ENCODE measurements at places on chromosomes 12 and 14.

DNA sequence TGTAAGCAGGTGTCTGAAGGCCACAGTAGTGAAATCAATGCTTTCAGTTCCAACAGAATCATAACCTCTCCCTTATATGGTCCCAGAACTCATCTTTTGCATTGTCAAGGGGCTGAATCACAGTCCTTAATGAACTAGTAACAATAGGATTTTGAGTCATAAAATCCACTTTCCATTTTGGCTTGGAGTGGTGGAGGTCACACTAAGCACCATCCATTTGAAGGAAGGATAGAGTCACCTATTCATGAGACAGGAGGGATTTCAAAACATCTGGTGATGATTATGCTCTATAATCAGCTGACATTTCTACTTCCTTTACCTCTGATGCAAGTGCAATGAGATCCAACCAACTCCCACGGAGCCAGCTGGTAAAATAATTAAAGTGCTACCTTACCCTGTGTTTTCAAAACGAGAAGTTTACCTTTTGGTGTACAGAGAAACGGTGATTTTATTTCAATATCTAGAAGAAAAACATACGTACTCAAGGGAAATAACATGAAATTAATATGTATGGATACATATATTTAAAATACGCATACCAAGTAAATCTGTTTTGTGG, 59.1 kb downstream of the TMEM132D start:
- no peak for DNase-seq

DNA sequence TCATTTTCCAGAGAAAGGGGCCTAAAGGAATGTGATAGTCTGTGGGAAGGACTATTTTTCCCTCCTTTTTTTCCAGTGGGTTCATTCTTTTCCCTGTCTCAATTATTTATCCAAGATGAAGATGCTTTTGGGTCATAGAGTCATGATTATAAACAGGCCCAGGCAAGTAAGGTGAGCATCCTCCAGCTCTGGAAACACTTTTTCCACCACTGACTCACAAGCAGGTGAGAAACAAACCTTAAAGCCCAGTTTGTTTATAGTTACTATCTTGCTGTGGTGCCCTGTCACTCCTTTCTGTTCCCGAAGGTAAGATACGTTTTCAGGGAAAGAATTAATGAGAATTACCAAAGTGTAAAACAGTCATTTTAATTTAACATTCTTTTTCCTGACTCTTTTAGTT, 107.7 kb upstream of the IFNG-AS1 start:
- no peak for DNase-seq

DNA sequence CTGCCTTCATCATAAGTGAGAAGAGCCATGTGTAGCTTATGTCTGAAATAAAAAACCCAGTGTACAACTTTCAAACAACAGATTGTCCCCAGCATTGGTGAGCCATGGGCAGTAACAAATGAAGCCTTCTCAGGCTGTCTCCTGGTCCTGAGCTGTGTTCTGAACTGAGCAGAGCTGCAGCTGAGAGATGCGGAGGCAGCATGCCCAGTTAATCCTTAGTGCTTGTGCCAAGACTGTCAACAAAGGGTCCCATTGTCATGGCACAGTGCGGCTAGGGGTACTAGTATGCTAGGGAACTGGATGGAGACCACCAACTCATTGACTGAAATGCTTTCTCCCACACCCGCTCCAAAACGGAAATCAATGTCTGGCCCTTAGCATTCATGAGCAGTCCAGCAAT, 154.3 kb downstream of the RMST start:
- no peak for DNase-seq

GRCh38 chr12:55929306-55929791, 1.6 kb upstream of the DGKA start:
- no peak for DNase-seq

GRCh38 chr14:100440207-100440631, 117.1 kb downstream of the SLC25A47 start:
- DNase-seq, result peak; percentile 75

DNA sequence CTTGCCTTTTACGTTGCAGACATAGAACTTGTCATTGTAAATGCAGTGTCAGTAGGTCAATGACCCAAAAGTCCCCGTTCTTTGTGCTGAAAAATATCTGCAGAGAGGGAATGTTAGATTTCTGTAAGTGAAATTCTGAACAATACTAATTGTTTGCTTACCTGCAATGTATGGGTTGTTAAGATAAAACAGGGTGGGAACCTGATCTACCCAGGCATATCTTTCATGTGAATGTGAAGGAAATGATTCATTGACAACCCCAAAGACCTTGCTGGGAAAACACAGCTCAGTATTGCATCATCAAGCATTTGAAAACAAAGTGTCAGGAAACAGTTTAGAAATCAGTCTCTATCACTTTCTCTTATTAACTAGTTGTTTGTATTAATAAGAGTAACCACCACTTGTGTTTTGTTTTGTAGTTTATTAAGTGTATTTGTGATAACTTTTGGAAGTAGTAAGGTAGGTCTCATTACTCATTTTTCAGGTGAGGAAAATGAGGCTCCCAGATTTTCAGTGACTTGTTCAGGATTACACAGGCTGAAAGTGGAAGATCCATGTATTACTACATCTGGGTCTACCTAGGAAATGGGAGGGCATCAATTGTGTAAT, 57.9 kb upstream of the SLC38A2 start:
- no peak for DNase-seq

DNA sequence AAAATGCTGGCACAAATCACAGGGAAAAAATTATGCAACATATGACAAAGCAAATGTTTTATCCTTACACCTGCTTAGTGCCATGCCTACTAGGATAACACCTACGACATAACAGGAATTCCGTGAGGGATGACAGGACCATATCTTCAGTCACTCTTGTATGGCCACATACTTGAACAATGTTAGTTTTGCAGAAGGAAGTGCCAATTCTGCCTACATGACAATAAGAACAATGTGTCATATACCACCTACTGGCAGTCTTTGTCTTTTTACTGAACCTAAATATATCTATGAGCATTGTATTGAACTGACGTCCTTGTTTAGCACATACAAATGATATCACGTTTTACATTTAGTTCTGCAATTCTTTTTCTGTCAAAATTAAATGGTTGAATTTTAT, 234.0 kb downstream of the ADAMTS20 start:
- no peak for DNase-seq

DNA sequence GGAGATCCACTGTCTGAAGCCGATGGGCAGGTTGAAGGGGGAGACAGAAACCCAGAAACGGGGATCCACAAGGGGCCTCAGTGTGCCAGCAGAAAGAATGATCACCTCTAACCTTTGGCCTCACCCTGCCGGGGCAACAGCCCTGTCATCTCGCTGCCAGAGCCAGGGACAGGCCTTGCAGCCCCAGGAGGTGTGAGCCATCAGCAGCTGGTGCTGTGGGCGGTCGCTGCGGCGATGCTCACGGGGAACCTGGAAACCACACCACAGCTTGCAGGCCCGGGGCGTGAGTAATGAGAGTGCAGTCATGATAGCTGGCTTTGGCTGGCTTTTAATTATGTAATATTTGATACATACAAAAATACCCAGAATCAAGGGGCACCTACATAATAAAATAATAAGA, 4.7 kb upstream of the TTC7B start:
- no peak for DNase-seq

- DNase-seq, result no peak
These were observed 63.4 kb downstream of the GALNT4 start for GRCh38 chr12:89461190-89461589.

DNA sequence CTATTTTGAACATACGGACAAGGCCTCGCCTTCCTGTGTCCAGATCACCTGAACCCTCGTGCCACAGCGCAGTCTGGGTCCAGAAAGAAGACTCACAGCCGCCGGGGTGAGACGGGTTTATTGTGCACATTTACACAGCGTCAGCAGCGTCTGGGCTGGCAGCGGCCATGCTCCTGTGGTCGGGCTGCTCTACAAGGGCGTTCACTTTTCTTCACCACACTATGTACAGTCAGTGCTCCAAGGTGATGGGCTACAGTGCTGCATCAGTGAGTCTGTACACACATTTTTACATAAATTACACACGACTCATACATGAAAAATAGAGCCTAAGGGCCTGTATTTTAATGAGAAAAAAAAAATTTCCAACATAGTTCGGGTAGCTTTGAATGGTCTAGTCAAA, 18.0 kb downstream of the ZFYVE21 start:
- DNase-seq, result no peak

- no peak for DNase-seq
These were observed 3.6 kb upstream of the MDGA2 start for GRCh38 chr14:47678993-47679392.

- no peak for DNase-seq
These were observed 83.6 kb downstream of the BBS10 start for GRCh38 chr12:76264611-76265012.

- DNase-seq, result no peak
These were observed 196.4 kb upstream of the G2E3 start for GRCh38 chr14:30362369-30363218.

- DNase-seq, result no peak
These were observed 885.3 kb upstream of the TMEM132C start for GRCh38 chr12:127381681-127382080.

DNA sequence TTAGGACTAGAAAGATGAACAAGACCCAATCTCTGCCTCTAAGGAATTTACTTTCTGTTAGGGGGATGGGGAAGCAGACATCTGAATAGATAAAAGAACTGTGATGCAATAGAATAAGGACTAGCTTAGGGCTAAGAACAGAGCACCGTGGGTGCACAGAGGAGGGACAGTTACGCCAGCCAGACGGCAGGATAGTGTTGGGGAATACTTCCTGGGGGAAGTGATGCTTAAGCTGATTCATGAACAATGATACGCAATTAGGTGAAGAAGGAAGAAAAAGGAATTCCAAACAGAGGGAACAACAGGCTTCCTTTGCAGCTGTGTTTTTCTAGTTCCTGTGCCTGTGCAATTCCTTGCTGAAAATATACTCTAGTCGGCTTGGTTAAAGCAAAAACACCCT, 501.1 kb downstream of the APAF1 start:
- no peak for DNase-seq

GRCh38 chr14:59829469-59830337, 40.9 kb downstream of the RTN1 start:
- DNase-seq, result no peak

DNA sequence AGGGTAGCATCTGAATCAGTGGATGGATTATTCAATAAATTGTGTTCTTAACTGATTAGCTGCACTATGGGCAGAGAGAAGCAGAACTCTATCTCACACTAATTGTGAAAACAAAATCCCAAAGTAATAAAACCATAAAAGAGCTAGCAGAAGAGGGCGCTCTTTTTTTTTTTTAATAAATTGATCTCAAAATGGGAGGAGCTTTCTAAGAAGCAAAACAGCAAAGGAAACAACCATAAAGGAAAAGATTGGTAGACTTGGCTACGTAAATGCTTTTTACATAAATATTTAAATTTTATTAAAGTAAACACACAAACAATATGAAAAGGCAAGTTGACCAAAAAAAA, 1.5 kb upstream of the TM7SF3 start:
- DNase-seq, result no peak

- DNase-seq, result no peak
These were observed 196.5 kb downstream of the DUSP6 start for GRCh38 chr12:89155826-89156225.

GRCh38 chr12:52392465-52393007, 7.1 kb upstream of the KRT84 start:
- no peak for DNase-seq

DNA sequence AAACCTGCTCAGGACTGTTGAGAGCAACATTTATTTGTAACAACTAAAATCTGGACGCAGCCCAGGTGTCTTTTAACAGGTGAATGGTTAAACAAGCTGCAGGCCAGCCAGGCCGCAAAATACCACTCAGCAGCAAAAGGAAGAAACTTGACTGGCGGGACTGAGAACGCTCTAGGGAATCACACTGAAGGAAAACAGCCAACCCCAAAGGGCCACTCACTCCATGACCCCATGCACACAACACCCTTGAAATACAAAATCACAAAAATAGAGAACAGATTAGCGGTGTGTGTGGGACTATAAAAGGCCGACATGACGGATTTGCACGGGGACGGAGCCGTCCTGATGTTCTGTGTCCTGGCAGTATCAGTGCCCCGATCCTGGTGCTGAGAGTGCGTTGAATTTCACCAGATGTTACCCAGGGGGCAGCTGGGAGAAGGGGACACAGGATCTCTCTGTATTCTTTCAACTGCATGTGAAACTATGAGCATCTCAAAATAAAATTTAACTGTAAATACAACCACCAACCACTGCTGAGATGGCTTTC, 23.0 kb downstream of the VPS37B start:
- DNase-seq, result no peak

DNA sequence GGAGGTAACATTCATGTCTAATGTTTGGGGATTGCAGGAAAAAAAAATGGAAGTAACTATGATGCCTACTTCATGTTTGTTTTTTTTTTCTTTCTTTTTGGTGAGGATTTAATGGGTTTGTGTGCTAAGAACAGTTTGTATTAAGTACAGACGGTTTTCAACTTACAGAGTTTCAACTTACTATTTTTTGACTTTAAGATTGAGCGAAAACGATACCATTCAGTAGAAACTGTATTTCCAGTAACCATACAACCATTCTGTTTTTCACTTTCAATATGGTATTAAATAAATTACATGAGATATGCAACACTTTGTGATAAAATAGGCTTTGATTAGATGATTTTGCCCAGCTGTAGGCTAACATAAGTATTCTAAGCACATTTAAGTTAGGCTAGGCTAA, 10.4 kb downstream of the TECPR2 start:
- no peak for DNase-seq

DNA sequence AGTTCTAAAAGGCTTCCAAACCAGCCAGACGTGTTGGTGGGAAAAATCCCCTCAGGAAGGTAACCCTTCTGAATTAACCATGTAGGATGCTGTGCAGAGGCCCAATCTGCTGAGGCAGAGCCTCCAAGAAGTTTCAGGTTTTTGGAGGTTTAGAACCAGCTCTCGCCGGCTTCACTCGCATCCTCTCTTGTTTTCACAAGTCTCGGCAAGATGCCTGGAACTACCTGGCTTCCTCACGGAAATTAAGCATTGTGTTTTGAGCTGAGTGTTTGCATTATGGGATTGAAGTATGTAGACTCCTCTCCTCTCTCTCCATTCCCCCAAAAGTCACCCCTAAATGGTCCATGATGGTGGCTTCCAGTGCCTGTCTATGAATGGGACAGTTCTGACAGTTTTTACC, 20.6 kb downstream of the LTBP2 start:
- no peak for DNase-seq

DNA sequence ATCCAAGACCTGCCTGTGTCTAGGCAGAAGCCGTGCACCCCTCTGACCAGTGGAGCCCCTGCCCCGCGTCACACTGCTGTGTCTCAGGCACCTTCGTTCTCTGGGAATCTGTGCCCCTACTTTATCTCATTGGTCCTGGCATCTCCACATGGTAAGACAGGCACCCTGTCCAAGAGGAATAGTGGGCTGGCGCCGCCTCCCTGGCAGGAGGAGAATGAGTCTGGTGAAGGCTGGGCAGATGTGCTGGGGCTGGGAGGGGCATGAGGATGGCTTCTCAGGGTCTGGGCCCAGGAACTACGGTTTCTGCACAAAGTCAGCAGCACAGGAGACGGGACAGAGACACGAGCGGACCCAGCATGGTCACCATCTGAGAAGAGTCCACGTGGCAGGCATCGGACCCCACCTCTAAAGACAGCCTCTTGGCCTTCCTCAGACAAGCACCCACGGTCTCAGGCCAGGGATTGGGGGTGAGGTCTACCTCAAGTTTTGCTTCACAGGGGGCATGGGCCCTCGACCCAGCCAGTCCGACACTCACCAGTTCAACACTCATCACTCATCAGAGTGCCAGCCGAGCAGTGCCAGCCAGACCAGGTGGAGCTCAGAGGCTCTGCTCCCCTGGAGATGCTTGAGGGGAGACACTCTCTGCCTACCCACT, 306.7 kb downstream of the ADGRD1 start:
- DNase-seq, result no peak

All from ecto neural progenitor cell (in vitro differentiated cells).